Astrocyte (in vitro differentiated cells and primary cell): ENCODE measurements at places on chromosomes 6 and 20. TPM values are rescaled to one million over a fixed set of nuclear protein-coding genes. Genes with fewer than 3 reads are reported as not detected.

Gene DLK2
- total RNA-seq = 0.41 and 0.68 TPM in 2 replicates

Gene BMP7
- total RNA-seq = 12.3 and 15.3 TPM in 2 replicates

Gene TCF21
- 0.52 and 0.94 TPM in 2 replicates for total RNA-seq

Gene SESN1
- 24.0 and 27.3 TPM in 2 replicates for total RNA-seq

Gene ALDH8A1
- total RNA-seq = 0.41 TPM in 2 replicates

Gene E2F3
- total RNA-seq = 24.8 and 27.4 TPM in 2 replicates

Gene C20orf141
- total RNA-seq = not detected in 2 replicates

Gene ORC3
- 23.1 and 23.7 TPM in 2 replicates for total RNA-seq

Gene SLC17A3
- not detected in 2 replicates for total RNA-seq

Gene TINAG
- total RNA-seq = not detected in 2 replicates

Gene NOX3
- total RNA-seq = 0.30 TPM in 1 of 2 replicates, not detected in the other

Gene GLP1R
- total RNA-seq = not detected in 2 replicates

Gene GNL1
- total RNA-seq = 49.0 and 49.3 TPM in 2 replicates

Gene SERPINB1
- total RNA-seq = 1.5 and 2.0 TPM in 2 replicates

Gene FGD2
- not detected in 2 replicates for total RNA-seq

Gene BPIFB1
- not detected in 2 replicates for total RNA-seq

Gene PTGIS
- 1.9 and 3.1 TPM in 2 replicates for total RNA-seq

Gene SRSF12
- 7.0 and 9.2 TPM in 2 replicates for total RNA-seq

Gene TRIM40
- total RNA-seq = not detected in 2 replicates

Gene BPI
- total RNA-seq = not detected in 2 replicates

Gene UST
- total RNA-seq = 15.3 and 18.0 TPM in 2 replicates

Gene LAMA5
- 285 and 350 TPM in 2 replicates for total RNA-seq

Gene TNFRSF6B
- total RNA-seq = 2.0 and 2.8 TPM in 2 replicates

Gene ZDHHC14
- 6.8 and 7.2 TPM in 2 replicates for total RNA-seq

Gene FAM217A
- not detected in 2 replicates for total RNA-seq

Gene COL21A1
- 0.53 and 0.57 TPM in 2 replicates for total RNA-seq

Gene TFAP2D
- total RNA-seq = not detected in 2 replicates

Gene NTSR1
- 0.10 and 0.16 TPM in 2 replicates for total RNA-seq

Gene ARMH2
- total RNA-seq = not detected in 2 replicates

Gene CCN2
- 1,138 and 1,253 TPM in 2 replicates for total RNA-seq

Gene SPDEF
- total RNA-seq = 0.14 and 0.16 TPM in 2 replicates

Gene SIRPD
- total RNA-seq = not detected in 2 replicates

Gene MPC1
- total RNA-seq = 43.6 and 47.4 TPM in 2 replicates

Gene OTOR
- total RNA-seq = not detected in 2 replicates

Gene RBCK1
- total RNA-seq = 124 and 138 TPM in 2 replicates

Gene STMND1
- total RNA-seq = 0.16 TPM in 1 of 2 replicates, not detected in the other

Gene SEMG1
- not detected in 2 replicates for total RNA-seq

Gene IER3
- total RNA-seq = 216 and 221 TPM in 2 replicates

Gene ANGPT4
- total RNA-seq = 0.05 and 0.12 TPM in 2 replicates

Gene CLVS2
- not detected in 2 replicates for total RNA-seq
